Muscle of leg (tissue), 16 donors: ENCODE measurements at places on chromosomes 3 and 15. TPM values are rescaled to one million over a fixed set of nuclear protein-coding genes. Genes with fewer than 3 reads are reported as not detected.

RHOA gene
- total RNA-seq = 217 TPM

GOLGA6A gene
- total RNA-seq = 0.13 TPM

SHC4 gene
- 2.0 TPM for total RNA-seq

HESX1 gene
- total RNA-seq = 1.4 TPM

TMEM40 gene
- 6.4 TPM for total RNA-seq

ARGFX gene
- total RNA-seq = not detected

SKOR1 gene
- 0.31 TPM for total RNA-seq

ARHGAP31 gene
- 10.5 TPM for total RNA-seq

IL20RB gene
- 0.84 TPM for total RNA-seq

SCAANT1 gene
- total RNA-seq = not detected

LAMB2 gene
- 445 TPM for total RNA-seq

GHSR gene
- not detected for total RNA-seq

SLC2A2 gene
- under 0.01 TPM for total RNA-seq

ALDH1A2 gene
- total RNA-seq = 24.7 TPM

PIERCE2 gene
- total RNA-seq = 1.4 TPM

PAQR5 gene
- 0.13 TPM for total RNA-seq

TAGLN3 gene
- 3.5 TPM for total RNA-seq
